ENCODE measurements at places on chromosomes 5 and 9.

DNA sequence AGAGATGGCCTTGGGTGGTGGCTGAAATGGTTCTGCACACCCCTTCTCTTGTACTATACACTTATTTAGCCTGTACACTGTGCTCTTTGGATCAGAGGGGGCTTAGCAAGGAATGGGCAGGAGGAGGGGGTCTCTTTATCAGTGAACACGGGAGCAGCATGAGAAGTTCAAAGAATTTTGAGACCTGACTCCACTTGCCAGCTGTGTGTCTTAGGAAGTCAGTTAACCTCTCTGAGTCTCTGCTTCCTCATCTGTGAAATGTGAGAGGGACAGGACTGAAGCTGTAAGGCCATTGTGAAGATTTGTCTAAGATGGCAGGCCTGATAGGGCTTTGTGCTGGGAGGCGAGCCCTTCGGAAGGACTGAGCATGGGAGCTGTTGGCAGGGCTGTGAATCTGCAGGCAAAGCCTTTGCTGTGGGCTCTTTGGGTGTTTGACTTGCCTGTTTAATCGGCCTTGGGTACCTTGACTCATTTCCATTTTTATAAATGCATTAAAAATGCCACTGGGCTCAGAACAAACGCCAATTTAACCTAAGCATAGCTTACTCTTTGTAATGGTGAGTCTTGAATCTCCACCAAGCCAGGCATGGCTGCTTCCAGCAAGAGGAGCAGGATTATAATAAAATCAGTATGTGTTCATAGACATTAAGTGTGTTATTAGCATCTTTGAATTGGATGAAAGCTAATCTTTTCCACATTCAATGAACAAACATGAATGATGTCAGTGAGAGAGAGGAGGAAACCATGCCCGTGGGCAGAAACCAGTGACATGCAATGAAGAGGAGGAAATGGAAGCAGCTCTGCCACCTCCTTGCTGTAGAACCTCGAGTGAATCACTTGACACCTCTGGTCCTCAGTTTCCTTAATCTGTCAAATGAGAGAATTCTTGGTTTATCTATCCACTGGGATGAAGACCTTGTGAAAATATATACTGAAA lies 89.4 kb downstream of the MACROH2A1 start:
- DNase-seq = no peak

DNA sequence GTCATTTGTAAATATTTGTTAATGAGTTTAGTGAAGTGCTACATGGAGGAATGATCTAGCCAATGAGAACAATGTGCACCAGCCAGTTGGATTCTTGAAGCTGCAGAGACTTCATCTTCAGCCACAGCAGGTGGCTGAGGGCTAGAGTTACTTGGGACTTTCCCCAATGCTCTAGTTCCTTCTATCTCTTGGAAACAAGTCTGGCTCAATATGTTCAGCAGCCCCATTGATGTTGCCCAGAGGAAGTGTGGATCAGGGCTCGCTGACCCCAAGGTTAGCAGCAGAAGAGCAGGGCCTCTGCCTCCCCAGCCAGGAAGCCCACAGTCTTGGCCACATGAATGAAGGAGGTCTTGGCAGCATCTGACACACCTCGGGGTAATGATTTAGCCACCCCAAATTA lies 117.5 kb downstream of the SLC1A3 start:
- DNase-seq = no peak

DNA sequence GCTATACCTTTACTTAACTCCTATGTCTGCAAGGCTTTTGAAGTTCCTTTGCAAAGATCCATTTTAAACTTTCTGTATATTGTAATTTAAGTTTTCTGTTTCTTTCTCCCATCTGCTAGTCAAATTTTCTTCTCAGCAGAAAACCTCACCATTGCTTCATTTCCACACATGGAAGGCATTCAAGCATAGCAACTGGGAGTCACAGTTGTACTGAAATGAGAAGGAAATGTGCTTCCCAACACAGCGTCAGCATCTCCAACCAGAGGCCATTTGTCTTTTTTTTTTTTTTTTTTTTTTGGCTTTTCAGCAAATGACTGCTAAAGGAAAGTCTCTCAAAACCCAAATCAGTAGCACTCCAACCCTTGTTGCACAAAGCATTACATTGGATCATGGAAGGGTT lies 92.5 kb downstream of the RAB3C start:
- DNase-seq = no peak

GRCh38 chr5:40383749-40384651 lies 295.7 kb upstream of the PTGER4 start:
- DNase-seq = no peak

DNA sequence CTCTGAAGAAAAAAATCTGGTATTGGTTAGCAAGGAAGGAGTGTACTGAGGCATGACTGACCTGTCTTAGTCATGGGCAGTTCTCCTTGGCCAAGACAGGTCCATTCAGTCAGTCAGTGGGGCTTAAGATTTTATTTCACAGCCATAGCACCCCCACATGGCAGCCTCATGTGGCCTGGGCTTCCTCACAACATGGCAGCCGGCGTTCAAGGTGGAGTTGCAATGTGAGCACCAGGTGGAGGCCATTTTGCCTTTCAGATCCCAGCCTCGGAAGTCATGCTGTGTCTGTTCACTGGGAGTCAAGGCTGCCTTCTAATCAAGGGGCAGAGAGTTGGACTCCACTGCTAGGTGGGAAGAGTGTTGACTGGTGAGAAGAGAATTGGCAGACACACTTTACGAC lies 10.3 kb upstream of the CARD19 start:
- DNase-seq = no peak

DNA sequence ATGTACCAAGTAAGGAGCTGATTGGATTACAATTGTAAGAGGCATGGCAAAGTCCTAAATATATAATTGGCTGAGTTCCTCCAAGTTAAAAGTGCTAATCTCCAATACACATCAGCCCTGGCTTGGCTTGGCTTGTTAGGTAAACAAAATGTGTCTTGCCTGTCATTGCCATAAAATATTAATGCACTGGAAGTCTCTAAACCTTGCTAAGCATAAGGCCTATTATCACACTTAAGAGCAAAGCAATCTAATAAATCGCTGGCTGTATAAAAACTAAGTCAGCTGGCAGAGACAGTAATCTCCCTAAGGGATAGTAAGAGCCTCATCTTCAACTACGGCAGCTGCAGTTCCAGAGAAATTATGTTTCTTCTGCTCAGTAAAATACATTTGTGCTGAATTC lies 418.6 kb upstream of the GRAMD2B start:
- no peak for DNase-seq

- no peak for DNase-seq
These were observed 15.4 kb upstream of the UBAC1 start for GRCh38 chr9:135976531-135976930.

DNA sequence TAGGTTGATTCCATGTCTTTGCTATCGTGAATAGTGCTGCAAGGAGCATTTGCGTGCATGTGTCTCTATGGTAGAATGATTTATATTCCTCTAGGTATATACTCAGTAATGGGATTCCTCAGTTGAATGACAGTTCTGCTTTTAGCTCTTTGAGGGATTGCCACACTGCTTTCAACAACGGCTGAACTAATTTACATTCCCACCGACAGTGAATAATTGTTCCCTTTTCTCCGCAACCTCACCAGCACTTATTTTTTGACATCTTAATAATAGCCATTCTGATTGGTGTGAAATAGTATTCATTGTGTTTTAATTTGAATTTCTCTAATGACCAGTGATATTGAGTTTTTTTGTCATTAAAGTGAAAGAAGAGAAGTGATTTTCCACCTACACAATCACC lies 18.5 kb downstream of the IFNA5 start:
- DNase-seq = no peak

- no peak for DNase-seq
These were observed 17.4 kb downstream of the ANKS6 start for GRCh38 chr9:98778711-98779530.

DNA sequence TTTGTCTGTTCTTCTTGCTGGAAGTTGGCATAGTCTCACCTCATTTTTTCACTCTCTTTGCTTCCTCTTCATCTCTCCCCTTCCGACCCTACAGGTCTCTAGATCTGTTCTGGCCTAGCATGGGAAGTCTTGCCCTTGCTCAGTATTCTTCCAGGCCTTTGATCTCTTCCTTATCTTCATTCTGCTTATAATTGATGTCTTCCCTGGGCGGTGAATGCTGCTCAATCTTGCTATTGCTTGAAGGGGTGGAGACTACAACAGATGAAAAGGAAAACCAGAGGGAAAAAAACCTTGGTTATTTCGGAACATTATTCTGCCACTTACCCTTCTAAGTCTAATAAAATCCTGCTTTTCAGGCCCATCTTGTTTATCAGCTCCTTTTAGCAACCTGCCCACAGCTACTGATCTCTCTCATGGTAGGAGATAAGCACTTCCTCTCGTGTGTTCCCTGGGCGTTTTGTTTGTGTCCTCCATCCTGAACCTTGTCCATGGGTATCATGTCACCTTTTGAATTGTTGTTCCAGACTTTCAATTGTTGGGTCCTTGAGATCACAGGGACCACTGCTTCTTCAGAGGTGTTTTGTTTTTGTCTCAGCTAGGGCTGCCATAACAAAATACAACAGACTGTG lies 375.6 kb downstream of the ADGRV1 start:
- no peak for DNase-seq

GRCh38 chr9:114511978-114512874 lies 7.0 kb upstream of the WHRN start:
- no peak for DNase-seq

All from GM23338 (cell line).